ENCODE measurements at places on chromosomes 13 and 19.

- no peak for DNase-seq
These were observed 593 bp downstream of the CADM4 start for GRCh38 chr19:43638995-43639518.

DNA sequence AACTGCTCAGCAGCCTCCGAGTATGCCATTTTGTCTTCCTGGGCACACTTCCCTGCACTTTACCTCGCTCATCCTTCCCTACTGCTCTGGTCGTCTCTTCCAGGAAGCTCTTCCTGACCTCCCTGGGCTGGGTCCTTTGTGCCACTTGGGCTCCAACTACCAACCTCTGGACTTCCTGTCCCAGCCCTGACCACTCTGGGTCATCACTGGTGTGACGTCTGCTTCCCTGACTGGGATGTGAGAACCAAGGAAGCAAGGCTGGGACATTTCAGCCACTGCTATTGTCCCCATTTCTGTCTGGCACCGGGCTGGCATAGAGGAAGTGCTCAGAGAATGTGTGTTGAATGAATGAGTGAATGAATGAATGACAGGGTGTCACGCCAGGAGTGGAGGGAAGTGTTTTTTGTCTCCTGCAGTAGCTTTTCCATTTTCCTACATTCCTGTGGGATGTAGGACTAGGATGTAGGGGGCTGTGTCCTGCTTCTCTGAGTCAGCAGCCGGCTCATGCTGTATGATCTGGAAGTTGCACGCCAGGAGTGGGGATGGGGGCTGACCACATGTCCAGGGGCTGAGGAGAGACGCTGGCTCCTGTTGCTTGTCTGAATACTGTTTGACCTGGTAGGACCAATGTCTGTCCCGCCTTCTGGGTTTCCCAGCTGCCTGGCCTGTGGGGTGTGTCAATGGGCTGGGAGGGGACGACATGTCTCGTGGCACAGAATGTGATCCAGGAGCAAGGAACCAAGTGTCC lies 14.7 kb downstream of the NOVA2 start:
- DNase-seq, result no peak

GRCh38 chr13:57933606-57934005 lies 302.1 kb downstream of the PCDH17 start:
- no peak for DNase-seq

DNA sequence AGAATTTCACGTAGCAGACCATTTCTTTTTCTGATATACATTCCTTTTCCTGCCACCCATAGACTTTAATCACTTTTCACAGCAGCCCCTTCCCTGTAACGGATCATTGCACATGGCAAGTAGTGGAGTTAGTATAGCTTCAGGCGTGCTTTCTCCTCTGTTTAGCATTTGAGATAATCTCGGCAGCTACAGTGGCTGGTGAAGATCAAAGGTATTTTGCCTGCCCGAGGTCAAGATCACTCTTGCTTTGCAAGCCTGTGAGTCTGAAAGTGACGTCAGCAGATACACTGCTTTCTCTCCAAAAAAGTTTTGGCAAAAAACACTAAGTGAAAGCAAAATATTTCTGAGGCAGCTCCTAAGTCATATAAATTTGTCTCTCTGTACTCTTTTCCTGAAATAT lies 260.0 kb downstream of the NDFIP2 start:
- no peak for DNase-seq

- DNase-seq, result no peak
These were observed 425.5 kb downstream of the RFC3 start for GRCh38 chr13:34243403-34243802.

DNA sequence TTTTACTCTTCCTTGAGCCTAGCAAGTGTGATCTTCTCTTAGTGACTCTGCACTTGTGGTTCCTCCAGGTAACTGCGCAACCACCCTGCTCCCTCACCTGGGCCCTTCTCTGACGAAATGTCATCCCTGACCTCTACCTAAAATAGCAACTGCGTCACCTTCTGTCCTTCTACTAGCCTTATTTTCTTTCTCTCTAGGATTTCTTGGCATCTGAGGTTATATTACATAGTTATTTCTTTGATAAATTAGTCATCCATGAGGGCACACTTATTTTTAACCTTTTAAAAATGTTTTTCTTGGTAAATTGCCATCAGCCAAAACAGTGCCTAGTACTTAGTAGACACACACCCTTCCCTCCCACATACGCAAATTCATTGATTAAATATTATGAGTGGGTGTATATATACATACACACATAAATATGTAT lies 355.5 kb downstream of the ENOX1 start:
- DNase-seq, result no peak

DNA sequence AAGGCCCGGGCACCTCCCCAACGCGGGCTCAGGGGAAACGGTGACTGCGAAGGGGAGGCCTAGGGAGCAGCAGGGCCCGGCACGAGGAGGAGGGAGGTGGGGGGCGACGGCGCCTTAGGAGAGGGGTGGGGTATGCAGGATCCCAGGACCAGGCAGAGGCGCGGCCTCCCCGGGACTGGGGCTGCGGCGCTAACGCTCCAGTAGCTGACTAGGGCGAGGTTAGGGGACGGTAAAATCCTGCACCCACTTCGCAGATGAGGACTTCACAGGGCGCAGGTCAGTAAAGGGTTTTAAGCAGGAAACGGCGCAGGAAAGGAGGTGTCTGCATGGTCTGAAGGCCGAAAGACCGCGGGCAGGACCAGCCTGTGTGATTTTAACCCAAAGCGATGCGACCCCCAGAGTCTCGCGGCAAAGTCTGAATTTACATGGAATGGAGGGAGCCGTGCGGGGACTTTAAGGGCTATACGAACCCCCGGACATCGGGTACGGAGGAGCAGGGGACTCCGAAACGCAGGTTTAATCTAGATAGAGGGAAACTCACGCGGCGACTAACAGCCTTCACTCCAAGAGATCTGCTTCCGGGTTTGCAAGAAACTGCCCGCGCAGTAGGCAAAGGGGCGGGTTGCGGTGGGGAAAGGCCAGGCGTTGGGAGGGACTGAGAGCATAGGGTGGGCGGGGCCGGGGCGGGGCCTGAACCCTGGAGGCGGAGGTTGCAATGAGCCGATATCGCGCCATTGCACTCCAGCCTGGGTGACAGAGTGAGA lies at the start of gene ZNF665:
TSS of gene ZNF665 (minus strand) at position 588 of the 764 bp plus-strand sequence. CDS start 10,460 bp downstream, outside the sequence.
- DNase-seq, result peak; percentile 94

GRCh38 chr19:30718707-30719106 lies 346.5 kb downstream of the ZNF536 start:
- DNase-seq, result no peak

GRCh38 chr19:12526542-12526941 lies 24.7 kb downstream of the ZNF564 start:
- no peak for DNase-seq

DNA sequence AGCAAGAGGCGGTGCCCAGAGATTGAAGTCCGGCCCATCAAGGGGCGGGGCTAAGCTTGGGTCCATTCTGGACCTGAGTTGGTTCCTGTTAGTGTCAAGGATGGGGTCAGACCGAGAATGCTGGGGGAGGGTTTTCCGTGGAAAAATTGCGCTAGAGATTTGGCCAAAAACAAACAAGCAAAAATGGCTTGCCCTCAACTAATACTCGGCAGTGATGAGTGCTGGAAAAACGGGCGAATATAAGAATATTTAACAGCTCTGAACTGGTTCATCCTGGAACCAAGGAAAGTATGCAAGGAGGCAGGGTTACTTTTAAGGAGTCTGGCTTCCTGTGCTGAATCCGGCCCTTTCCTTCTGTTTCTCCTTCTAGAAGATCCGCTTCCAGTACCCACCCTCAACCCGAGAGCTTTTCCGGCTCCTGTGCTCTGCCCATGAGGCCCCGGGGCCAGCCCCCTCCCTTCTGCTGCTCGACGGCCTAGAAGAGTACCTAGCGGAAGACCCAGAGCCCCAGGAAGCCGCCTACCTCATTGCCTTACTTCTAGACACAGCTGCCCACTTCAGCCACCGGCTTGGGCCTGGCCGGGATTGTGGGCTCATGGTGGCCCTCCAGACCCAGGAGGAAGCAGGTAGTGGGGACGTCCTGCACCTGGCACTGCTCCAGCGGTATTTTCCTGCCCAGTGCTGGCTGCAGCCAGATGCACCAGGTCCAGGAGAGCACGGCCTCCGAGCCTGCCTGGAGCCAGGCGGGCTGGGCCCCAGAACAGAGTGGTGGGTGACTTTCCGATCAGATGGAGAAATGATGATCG lies 880 bp downstream of the SWSAP1 start:
- peak; percentile 67 for DNase-seq

DNA sequence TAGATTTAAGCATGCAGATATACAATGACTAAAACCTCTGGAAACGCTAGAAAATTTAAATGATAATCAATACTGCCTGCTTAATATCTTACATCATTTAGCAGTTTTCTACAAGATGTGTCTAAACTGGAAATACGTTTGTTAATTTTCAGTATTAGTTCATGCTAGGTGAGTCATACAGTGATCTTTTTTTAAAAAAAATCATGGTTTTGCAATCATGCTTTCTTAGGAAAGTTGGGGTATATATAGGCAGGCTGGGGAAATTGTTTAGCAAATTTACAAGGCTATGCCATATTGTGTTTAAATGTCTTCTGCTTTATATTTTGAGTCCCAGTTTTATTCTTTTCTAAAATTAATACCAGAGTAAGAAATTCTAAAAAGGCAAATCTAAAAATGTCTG lies 245.4 kb upstream of the SPRY2 start:
- no peak for DNase-seq

GRCh38 chr13:113952151-113952982 lies 21.5 kb downstream of the C13orf46 start:
- DNase-seq, result no peak

GRCh38 chr13:76708138-76708688 lies 178.0 kb downstream of the KCTD12 start:
- no peak for DNase-seq

DNA sequence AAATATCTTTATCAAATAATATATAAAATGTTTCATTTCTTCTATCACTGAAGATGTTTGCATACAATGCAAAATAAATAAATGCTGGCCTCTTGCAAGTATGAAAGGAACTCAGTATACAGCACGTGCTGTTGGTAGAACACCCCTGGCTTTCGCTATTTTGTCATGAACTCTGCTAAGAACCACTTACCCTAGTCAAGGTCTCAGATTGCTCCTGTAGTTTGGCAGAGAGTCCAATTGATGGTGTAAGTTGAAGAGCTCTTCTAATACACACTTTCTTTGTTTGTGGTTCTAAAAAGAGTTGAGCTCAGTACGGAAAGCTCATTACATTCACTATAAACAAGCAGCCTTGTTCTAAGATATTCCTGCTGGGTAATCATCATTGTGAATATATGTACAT lies 1258.9 kb downstream of the EFNB2 start:
- no peak for DNase-seq

DNA sequence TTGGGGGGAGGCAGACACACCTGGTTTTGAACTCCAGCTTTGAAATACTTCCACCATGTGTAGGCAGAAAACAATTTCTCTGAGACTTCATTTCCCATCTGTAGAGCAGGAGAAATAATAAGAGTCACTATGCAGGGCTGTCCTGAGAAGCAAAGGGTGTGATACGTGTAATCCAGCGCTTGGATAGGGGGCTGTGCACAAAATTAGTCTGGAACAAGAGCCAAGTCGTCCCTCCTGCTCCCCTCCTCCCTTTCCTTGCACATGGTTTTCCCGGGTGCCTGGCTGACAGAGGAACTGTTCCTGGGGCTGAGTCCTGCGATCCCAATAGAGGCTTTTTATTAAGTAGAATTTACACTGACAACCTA lies 29.6 kb upstream of the UBE2L5 start:
- no peak for DNase-seq

- DNase-seq, result no peak
These were observed 23.8 kb upstream of the CBY2 start for GRCh38 chr13:45678282-45678681.

GRCh38 chr13:36513266-36513665 lies 81.0 kb downstream of the CCNA1 start:
- no peak for DNase-seq

GRCh38 chr13:32116210-32116609 lies 84.6 kb downstream of the FRY start:
- DNase-seq, result no peak

GRCh38 chr13:43088093-43088511 lies 64.7 kb downstream of the DNAJC15 start:
- DNase-seq, result no peak
